Hippocampal formation (tissue), 2 donors: ENCODE measurements at places on chromosomes 7 and 10.

GRCh38 chr10:5402798-5403197, 1.8 kb downstream of the TUBAL3 start:
- no peak for DNase-seq

DNA sequence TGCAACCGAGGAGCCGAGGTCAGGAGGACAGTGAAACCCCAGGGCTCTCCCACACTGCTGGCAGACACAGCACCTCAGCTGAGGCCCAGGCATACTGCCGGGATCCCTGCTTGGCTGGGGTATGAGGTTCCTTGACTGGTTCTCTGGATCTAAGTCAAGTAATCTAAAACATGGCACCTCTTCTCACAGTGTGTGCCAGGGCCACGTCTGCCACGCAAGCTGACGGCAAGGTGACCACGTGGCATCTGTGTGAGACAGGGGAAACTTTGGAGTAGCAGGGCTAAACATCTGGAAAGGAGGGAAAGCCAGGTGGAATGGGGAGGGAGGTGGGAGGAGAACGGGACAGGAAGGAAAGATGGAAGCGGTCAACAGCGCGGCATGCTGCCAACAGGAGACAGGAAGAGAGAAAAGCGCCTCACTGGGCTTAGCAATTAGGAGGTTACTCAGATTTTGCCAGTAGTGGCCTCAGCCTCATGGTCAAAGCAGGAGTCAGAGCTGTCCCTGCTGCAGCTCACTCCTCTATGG, 103.7 kb downstream of the CXCL12 start:
- DNase-seq = no peak

DNA sequence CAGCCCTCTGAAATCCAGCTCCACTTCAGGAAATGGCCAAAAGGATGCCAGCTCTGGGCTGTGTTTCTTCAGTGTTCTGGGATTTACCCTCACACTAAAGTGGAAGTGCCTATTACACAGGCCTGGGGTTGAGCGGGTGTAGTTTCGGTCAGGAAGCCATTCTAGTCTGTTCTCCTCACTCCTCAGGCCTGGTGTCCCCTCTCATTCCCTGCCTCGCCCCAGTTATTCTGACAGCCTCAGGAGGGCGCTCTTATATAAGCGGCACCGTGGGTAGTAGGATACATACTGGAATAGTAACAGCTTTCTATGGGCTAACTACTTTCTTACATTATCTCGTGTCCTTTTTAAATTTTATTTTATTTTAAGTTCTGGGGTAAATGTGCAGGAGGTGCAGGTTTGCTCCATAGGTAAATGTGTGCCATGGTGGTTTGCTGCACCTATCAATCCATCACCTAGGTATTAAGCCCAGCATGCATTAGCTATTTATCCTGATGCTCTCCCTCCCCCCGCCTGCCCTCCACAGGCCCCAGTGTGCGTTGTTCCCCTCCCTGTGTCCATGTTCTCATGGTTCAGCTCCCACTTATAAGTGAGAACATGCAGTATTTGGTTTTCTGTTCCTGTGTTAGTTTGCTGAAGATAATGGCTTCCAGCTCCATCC, 12.2 kb upstream of the LGI1 start:
- DNase-seq = no peak

GRCh38 chr10:114801411-114801813, 20.2 kb upstream of the FHIP2A start:
- DNase-seq = no peak

GRCh38 chr10:124013916-124014315, 79.5 kb downstream of the CHST15 start:
- DNase-seq = no peak

DNA sequence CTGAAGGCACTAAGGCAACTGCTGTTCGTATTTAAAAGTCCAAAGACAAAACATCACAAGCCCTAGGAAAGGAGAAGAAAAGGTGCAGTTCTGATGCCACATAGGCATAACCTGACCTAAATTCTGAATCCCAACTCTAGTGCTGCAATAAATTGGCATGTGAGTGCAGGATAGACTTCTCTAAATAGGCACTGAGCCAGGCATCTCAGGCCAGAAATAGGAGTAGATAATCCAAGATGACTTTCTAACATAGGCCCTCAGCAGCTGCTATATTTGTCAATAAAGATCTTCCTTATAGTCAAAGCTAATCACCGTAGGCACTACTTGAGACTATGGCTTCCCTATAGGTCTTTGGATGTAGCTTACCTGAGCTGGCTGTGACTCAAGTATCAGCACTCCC, 1163.8 kb downstream of the SORCS1 start:
- no peak for DNase-seq

DNA sequence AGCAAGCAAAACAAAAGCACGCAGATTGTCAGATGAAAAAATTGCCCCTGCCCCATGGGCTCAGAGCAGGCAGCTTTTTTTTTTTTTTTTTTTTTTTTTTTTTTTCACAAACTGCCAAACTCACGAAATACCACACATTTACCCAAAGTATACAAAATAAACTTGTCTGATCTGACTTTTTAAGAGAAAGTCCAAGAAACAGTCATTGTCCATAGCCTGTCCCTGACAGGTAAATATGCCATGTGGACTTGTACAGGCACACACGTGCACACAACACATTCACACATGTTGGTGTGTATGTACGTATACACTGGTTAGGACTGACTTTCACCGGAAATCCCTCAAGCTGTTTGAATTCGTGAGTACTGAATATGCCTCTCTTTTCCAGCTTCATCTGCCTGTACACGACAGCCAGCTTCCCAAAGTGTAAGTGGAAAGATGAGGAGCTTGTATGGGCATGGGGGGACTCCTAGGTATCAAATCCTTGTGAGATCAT, 929 bp upstream of the HGF start:
- DNase-seq = no peak

- no peak for DNase-seq
These were observed 33.3 kb downstream of the CHCHD3 start for GRCh38 chr7:133048589-133048988.

DNA sequence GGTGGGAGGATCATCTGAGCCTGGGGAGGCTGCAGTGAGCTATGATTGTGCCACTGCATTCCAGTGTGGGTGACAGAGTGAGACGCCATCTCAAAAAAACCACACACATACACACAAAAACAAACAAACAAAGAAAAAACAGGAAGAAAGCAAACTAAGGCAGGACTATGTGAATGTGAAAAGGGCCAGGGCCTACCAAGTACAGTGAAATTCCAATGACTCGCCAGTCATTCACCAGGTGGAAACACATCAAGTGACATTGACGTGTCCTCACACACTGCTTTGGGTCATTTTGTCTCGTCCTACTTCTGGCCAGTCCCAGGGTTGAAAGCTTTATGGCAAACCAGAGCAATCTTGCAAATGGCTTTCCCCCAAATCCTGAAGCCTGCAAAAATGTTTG, 79.9 kb downstream of the HIP1 start:
- no peak for DNase-seq

DNA sequence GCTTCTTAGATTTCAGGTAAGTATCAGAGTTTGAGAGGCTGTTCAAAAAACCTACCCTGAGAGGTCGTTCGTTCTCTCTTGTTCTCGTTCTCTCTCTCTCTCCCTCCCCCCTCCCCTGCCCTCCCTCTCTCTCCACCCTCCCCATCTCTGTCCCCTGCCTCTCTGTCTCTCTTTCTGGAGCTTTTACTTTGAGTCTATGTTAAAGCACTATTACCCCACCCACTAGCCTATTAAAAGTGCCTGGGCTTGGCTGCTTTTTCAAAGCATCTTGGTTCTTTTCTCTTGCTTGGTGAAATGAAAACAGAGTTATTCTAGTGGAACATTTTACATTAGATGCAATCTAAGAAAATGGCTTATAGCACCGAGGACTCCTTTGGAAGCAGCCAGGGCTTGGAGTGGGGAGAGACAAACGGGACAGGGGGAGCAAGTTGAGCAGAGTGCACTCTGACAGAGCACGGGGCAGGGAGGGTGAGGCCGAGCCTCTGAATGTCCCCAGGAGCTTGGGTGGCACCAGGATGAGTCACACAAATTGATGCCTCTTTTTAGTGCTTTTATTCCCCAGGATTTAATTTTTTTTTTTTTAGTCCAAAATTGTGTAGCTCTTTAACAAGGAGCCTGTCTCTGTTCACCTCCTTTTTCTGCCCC, 134.3 kb downstream of the CFAP58 start:
- no peak for DNase-seq

DNA sequence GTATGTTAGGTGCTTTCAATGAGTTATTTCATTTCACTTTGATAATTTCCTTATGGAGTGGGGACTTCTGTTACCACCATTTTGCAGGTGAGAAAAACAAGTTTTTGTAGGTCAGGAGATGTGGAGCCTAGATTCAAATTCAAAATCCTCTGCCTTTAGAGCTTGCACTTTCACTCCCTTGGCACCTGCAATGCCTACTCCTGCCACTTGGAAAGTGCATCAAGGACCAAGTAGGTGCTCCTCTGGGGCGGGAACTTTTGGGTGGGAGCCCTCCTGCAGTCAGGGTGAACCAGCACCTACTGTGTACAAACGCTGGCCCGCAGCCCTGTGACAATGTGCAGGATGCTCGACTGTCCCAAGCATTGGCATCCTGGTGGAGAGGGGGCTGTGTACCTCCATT, 199.0 kb downstream of the EMX2 start:
- no peak for DNase-seq

DNA sequence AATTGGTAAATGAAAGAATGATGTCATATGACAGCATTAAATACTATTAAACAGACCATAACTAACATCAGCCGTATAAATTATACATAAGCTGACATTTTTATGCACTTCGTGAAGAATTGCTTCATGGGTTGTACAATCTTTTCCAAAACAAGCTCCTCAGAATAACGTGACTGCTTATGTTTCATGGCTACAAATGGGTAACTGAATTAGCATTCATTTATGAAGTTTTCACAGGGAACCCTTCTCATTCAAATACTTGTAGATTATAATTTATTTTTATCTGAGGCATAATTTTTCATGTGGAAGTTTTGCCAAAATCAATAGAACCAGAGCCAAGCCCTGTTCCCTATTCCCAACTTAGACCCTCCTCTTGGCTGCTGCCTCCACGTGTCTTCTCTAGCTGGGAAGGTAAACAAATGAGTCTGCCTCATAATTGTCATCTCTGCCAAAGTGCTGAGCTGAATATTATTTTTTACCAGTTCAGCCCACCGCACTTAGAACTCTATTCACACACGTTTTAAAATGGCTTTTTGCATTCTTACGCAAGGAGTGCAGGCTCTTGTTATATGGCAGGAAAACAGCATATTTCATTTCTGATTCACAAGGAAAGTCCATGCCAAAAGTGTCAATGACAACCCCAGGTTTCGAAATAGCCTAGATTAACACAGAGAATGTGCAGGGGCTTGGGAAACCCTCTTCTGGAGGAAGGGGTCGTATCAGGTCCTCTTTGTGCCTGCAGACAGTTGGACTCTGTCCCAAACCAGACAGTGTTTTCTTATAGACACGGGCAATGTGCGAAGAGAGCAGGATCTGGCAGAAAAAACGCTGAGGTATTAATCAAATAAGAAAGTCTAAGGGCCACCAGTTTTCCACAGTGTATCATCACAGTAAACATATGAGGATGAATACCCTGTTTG, 370.7 kb upstream of the MGMT start:
- no peak for DNase-seq

DNA sequence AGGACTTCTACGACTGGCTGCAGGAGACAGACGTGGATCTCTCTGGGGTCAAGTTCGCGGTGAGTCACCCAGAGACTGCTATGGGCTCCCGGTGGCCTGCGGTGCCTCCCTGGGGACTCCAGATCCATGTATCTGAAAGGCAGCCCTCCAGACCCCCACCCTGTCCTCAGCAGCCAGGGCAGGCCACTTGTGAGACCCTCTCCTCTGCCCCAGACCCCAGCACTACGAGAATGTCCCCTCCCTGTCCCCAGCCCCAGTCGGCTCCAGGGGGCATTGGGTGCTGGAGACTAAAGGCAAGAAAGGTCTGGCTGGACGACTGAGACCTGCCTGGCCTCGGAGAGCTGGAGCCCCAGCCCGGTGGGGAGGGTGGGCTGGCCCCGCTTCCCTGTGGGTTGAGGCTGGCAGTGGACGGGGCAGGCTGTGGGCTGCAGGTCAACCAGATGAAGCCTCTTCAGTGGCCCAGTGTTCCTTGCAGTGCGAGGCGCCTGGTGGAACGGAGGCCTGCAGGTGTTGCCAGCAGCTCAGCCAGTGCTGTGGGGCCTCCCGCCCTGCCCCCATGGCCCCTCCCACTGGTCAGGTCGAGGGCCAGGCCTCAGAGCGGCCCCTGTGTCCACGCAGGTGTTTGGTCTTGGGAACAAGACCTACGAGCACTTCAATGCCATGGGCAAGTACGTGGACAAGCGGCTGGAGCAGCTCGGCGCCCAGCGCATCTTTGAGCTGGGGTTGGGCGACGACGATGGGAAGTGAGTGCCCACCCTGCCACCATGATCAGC, 13.8 kb downstream of the TMEM120A start:
- no peak for DNase-seq

DNA sequence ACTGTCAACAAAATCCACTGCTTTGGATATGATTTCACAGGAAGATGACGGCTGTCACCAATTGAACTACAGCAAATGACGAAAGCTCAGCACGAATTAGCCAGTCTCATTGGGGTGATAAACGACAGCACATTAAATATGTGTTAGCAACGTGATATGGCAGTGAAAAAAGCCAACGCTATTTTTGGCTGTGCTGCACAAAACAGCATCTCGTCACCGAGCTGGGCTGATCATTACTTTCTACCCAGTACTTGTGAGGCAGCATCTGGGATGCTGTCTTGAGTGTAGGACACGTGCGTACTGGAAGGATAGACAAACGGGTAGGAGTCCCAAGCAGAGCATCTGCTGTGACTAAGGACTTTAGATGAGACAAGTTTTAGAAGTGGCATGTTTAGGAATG, 138.3 kb downstream of the EXOC4 start:
- no peak for DNase-seq

GRCh38 chr7:127760436-127761031, 108.5 kb downstream of the SND1 start:
- no peak for DNase-seq

GRCh38 chr7:82805527-82805960, 357.1 kb downstream of the PCLO start:
- no peak for DNase-seq

DNA sequence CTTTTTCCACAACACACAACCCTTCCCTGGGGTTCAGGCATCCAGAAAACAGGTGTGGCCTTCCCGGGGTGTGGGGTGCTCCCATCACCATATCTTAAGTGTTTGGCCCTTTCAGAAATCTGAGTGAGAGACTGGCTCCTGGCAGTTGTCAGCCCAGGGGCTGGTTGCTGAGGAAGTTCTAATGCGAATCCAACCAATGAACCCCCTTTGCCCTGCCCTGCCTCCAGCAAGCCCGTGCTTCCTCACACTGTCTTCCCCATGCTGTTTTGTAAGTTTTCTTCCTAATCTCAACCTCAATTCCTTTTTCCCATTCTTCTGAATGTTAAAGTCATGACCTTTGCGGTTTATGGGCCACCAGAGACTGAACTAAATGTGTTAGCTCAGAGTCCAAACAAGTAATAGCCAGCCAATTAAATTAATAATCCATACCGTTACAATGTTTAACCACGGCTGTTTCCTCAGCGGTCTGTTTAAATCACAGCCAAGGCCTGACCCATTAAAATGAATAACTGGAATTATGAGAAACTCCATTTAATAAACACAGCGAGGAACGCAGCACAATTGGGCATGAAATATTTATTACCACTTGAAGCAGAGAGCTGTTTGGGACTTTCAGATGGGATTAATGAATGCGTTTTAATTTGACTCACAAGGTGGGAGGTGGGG, 90.9 kb upstream of the TCF7L2 start:
- DNase-seq = no peak
